Naive thymus-derived CD4-positive, alpha-beta T cell (primary cell): ENCODE measurements at places on chromosomes 12 and 14. TPM values are rescaled to one million over a fixed set of nuclear protein-coding genes. Genes with fewer than 3 reads are reported as not detected.

DNA sequence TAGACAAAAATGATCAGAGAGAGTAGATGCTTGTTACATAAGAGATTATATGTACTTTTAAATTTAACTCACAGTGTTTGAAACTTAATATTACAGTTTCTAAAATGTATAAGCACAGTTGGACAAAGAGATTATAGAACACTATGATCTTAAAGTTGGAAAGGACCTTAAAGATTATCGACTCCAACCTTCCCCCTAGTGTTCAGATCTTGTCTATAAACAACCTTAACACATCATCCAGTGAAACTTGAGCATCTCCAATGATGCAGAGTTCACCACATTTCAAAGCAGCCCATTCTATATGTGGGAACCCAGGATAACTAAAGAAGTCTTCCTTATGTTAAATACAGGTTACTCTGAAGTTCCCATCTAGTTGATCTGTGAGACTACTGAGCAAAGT, 480.8 kb downstream of the RMST start:
- no peak for DNase-seq

DNA sequence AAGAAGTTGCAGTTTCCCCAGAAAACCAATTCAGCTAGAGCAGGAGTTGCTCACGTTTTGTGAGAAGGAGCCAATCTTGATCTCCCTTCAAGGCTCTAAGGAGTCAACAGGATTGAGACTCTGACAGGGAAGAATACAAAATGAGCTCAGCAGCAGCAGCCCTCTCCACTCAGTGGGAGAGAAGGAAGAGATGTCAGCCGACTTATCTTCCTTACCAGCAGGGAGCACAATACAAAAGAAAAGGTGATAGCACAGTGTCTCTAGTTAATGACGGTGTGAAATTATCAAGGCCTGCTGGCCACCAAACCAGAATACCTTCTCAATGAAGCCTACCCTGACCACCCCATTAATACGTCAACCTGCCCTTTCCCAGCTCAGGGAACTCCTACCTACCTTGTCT, 223.6 kb upstream of the TMPO start:
- DNase-seq = no peak

DNA sequence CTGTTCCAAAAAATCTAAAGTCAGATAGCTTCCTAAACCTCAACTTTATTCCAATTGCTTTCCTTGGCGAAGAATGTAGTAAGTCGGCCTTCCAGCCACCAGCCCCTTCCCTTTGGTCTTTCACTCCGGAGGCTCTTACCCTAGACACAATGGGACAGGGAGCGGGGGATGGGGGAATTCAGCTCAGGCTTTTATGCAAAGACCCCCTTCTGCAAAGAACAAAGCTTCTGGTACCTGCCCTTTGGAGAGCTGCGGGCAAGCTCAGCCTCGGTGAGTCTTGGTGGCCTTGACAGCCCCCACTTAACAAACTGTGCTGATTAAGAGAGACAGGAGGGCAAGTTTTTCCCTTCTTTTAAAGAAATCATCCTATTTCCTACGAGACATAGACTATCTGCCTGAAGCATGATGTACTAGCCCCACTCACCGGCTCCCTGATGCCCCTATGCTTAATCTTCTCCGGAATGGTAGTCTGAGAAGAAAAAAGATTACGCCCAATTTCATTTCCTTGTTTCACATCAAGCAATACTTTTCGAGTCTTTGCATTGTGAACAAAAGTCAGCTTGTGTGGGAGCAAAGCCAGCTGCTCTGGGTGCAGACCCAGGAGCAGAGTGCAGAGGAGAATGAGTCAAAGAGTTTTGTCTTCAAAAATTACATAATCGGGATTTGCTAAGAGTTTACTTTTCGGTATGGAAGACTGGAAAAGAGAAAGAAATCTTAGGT, 1.5 kb upstream of the NANOG start:
- no peak for DNase-seq

DNA sequence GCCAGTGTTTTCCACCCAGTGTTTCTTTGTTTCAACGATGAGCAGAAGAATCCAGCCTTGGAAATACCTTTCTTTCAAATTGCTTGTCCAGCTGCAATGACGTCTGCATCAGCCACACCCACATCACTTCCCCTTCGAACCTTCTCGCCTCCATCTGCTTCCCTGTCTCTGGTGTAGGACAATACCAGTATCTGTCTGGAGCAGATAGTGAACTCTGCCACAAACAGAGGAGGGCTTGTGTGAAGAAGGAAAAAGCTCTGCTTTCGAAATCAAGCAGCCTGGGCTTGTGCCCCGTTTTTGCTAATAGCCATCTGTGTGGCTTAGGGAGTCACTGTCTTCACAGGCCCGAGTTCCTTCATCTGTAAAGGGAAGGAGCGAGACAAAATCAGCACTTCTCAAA, 415.4 kb downstream of the ZFP36L1 start:
- no peak for DNase-seq

GRCh38 chr12:122336015-122336946, 70.0 kb upstream of the VPS33A start:
- peak; percentile 28 for DNase-seq

DNA sequence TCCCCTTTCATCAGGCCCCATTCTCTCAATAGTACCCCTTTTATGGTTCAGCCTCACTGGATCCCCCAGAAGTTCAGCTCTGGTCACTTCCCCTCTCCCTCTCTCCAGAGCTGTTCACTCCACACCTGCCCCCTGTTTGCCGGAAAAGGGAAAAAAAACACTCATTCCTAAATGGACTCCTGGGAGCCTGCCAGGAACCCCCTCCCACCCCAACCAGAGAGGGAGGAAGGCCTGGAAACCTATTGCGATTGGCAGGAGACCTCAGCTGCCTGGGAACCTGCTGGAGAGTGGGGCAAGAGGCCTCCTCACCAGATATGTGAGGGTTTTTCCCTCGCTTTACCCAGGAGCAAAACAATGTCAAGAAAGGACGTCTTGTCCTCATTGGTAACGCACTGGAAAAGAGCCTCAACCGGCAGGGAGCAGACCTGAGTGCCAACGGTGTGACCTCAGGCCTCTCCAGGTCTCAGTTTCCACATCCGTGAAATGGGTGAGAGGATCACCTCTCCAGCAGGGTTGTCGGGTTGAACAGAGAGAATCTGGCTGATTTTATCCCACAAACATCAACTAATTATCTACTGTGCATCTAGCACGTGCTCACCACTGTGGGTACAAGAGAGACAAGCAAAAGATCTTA, 4.6 kb downstream of the DTX1 start:
- no peak for DNase-seq

GRCh38 chr14:41313196-41313595, 293.5 kb upstream of the LRFN5 start:
- DNase-seq = no peak

DNA sequence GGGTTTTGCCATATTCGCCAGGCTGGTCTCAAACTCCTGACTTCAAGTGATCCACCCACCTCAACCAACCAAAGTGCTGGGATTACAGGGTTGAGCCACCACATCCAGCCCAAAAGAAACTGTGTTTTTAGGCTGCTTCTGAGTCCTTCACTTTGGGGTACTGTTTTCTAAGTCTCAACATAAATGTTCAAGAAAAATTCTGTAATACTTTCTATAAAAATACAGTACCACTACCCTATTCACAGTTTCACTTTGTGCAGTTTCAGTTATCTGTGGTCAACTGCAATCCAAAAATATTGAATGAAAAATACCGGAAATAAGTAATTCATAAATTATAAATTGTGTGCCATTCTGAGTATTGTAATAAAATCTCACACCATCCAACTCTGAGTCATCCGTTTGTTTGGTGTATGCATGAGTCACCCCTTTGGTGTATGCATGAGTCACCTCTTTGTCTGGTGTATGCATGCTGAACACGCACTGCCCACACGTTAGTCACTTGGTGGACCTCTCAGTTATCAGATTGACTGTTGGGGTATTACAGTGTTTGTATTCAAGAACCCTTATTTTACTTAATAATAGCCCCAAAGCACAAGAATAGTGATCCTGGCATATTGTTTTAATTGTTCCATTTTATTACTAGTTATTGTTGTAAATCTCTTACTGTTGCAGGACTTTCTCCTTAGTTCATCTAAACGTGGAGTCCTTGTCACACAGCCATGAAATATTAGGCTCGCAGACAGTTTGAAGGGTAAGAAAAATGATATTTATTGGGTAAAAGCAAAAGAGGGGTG, 190.2 kb downstream of the FSCB start:
- no peak for DNase-seq

DNA sequence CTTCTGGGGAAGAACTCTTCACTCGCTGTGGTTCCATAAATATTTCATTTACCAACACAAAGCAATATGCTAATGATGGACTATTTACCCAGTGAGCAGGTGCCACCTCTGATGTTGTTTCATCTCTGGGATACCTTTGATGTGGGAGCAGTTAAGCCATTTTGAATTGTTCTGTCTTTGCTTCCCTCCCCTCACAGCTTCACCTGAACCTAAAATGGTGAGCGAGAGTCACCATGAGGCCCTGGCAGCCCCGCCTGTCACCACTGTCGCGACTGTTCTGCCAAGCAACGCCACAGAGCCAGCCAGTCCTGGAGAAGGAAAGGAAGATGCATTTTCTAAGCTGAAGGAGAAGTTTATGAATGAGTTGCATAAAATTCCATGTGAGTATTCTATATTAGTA, 352.7 kb downstream of the SYT1 start:
- DNase-seq = no peak

- DNase-seq = no peak
Measured at GRCh38 chr12:52342781-52343490, 21.7 kb upstream of the KRT83 start.

GRCh38 chr14:76350671-76351070, 25.3 kb upstream of the ESRRB start:
- DNase-seq = no peak

GRCh38 chr12:98721204-98721702, 76.2 kb downstream of the APAF1 start:
- no peak for DNase-seq

DNA sequence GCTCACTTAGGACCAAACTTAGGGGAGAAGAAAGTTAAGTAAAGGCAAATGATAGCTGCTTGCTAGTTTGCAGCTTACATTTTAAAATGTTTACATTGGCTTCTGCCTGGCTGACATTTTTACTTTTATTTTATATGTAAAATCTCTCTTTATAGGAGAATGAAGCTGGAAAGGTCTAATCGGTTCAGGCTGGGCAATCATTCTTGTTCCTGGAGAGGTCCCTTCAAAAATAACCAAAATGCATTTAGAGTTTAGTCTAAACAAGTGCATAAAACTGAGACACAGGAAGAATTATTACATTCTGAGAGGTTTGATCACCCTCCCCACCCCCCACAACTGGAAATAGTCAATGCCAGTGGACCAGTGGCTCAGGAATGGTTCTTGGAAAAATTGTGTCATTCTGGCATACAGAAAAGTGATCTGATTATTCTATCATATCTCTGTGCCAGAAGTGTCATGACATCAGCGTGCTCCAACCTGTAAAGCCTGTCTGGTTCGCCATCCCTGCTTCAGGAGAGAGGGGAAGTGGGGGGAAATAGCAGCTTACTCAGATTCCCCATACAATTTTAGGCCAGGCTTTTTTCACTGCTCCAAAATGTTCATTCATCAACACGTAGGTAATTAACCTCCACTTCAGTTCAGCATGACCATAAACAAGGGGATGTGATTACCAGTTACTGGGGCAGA, 4.2 kb downstream of the PRICKLE1 start:
- DNase-seq = no peak

DNA sequence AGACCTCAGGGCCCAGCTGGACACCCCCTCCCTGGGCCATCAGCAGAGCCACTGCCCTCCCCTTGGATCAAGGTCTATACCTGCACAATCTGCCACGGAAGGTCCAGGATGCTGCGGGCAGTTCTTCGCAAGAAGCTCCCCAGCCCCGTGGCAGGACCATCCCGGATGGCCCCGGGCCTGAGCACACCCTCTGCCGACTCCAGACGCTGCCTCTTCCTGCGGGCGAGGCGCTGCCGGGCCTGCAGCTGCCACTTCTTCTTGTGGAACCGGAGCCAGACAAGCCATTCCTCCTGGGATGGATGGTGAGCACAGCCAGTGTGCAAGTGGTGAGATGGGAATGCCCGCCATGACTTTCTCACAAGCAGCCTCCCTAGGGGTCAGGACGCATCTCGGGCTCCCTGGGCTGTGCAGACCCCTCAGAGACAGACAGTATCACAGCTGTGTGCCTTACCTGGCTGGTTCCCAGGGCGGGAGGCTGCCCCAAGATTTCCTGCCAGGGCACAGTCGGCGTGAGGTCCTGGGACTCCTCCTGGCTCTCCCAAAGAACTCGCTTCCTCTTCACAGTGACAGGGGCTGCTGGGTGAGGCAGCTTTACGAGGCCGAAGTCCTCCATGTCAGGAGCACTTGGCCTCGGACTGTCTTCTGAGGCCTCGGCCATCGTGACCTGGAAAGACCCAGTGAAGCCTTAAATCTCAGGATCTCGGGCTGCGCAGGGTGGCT, 30.8 kb downstream of the P2RX2 start:
- DNase-seq = no peak

- no peak for DNase-seq
Measured at GRCh38 chr12:88300931-88301330, 158.8 kb downstream of the TMTC3 start.

GRCh38 chr14:49853158-49853477, 530 bp upstream of the NEMF start:
- no peak for DNase-seq

DNA sequence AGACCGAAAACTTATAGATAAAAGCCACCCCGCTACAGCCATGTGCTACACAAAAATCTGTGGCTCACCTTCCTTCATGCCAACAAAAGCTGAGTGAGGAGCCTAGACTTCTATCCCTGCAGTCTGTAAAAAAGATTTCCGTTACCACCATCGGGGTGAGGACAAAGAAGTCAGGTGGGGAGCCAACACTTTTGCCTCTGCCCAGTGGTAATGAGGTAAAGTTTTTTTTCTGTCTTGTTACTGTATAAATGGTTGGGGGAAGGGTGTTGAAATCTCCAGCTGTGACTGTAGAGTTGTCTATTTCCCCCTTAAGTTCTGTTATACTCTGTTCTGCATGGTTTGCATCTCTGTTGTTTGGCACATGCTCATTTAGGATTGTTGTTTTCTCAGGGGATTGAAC, 707.8 kb downstream of the FLRT2 start:
- no peak for DNase-seq

DNA sequence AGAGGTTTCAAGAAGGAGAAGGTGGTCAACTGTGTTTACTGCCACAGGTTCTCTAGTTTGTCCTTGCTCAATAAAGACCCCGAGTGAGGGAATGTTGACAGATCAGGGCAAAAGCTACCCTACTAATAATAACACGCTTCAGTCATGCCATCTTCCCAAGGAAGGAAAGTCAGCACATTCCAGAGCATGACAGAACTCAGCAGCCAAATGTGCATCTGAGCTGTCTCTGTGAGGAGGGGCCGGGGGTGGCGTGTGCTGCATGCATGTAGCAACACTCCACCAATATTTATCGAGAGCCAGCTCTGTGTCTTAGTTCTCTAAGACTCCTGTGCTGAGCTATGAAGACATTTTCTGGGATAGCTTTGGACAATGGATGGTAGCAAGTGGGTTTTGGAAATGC, 260.4 kb downstream of the DPF3 start:
- DNase-seq = no peak

ERBB3 gene
- 1.1 and 1.6 TPM in 2 replicates for total RNA-seq

RGS6 gene
- not detected for total RNA-seq

PLD4 gene
- total RNA-seq = 0.43 TPM

TRIM9 gene
- total RNA-seq = 0.27 TPM

CCDC38 gene
- total RNA-seq = not detected

SYT1 gene
- total RNA-seq = not detected in 2 replicates

FLRT2 gene
- not detected for total RNA-seq

PIWIL1 gene
- total RNA-seq = not detected in 2 replicates

RASSF8 gene
- total RNA-seq = not detected

PELI2 gene
- 11.5 TPM for total RNA-seq
